CD4-positive, alpha-beta T cell treated with Interleukin-10 for 1 hour (primary cell): ENCODE measurements at places on chromosomes 4 and X.

DNA sequence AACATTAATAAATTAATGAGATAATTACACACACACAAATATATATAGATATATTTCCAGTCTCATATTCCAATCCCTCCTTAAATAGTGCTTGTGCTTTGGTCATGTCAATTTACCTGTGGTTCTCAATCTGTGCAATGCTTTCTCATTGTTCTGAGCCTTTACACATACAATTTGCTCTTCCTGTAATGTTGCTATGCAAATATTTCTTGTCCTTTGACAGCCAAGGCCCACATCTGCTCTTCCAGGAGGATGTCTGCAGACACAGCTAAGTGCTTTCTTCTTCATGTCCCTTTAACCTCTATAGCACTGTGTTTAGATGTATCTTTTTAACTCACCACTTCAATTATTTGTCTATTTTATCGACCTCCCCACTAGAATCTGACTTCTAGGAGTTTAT is 67.3 kb upstream of the RAPGEF2 start:
- DNase-seq, result no peak

- no peak for DNase-seq
These were observed 18.7 kb downstream of the MGST2 start for GRCh38 chr4:139684351-139684750.

DNA sequence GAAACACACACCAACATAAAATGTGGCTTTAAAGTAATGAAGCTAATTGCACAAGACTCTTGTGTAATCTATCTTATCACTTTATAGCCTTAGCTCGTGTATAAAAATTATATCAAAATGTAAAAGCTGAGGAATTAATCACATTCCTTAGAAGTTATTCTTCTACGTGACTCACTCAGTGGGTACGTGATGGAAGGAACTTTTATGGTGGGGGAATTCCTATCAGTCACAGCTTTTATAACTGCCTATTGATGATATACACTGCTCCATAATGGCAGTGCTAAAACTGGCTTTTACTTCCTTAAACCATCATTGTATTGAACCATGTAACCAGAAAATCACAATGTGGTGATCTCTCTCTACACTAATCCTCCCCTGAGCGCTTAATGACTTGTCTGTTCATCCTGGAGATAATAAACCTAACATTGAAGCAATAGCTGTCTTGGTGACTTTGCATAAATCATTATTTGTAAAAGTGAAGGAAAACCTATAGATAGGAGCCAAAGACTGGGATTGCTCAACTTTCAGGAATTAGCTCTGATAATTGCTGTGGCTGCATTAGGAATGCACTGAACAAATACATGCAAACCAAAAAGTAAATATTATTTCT is 276.7 kb downstream of the GBA3 start:
- no peak for DNase-seq

DNA sequence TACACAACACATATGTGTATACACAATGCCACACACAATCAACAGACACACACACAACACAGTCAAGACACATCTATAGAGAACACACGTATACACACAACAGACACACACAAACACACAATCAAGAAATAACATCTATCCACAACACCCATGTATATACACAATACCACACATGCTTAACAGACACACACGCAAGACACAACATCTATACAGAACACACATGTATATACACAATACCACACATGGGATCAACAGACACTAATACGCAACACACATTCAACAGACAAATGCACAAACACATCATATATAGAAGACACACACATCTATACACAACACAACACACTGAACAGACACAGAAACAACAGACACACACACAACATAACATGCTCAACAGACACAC is 234.8 kb downstream of the SHOX start:
- DNase-seq, result no peak

DNA sequence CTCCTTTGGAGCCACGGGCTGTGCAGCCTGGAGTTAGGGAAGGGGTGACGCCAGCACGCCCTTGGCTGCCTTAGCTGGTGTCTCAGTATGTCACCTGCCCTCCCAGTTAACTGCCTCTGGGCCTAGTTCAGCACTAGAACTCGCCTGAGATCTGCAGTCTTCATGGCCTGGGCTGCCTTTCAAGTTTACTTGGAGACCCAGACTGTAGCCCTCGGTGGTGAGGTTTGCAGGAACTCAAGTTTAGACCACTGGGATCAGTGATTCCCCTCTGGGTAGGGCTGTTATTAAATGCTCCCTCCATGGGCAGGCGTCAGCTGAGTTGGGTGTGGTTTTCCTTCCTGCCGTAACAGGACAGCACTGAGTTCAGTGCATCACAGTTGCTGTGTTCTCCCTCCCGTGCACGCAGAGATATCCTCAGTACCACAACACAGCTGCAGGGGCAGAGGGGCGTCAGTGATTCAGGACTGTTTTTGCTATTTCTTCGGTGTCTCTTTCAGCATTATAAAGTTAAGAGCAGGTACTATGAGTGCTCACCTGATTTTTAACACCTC is 30.5 kb downstream of the PLAC8 start:
- peak; percentile 74 for DNase-seq

GRCh38 chr4:1770791-1771231 is 22.3 kb upstream of the FGFR3 start:
- DNase-seq, result no peak

DNA sequence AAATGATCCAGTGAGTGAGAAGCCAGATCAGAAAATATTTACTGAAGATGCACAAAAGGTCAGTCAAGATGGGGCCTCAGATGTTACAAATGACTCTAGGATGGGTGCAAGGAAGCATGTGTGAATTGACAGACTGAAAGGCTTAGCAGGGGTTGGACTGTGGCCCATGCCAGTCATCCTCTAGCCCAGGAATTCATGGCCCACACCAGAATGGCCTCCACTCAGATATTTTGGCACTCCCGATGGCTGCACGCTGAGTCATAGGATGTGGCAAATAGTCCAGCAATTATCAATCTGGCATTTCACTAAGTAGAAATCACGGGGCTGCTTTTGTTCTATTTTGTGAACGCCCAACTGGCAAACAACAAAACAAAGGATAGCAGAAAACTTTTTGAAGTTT is 406.5 kb downstream of the IQCM start:
- no peak for DNase-seq

- no peak for DNase-seq
These were observed 152.7 kb downstream of the APBB2 start for GRCh38 chr4:41061482-41062185.

GRCh38 chr4:56424697-56425514 is 10.5 kb downstream of the PPAT start:
- peak; percentile 66 for DNase-seq

GRCh38 chr4:123345137-123345934 is 51.3 kb upstream of the SPRY1 start:
- no peak for DNase-seq

DNA sequence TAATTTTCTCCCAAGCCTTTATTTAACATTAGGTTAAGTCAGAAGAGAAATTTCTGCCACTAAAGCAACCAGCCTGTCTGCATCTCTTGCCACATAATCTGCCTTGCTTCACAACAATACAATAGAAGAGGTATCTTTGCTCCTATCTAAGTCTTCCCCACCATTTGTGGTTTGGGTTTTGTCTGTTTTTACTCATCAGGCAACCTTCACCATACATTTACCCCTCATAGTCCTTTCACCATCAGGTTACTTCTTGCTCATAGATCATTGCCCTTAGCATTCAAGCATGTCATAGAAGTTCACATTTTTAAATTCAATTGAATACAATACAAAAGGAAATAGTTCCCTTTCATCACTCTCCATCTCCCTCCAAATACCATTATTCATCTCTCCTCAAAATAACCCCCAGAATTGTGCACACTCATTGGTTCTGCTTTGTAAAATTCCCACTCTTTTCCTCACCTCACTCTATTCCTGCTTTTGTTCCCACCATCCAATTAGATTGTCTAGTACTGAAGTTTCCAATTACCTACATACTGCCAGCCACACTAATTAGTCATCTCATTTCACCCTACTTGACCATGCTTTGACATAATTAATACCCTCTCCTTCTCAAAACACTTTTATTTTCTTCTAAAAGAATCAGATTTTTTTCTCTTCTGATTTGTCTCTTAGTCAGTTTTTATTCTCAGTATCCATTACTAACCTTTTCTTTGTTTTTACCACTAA is 1957.0 kb upstream of the AGA start:
- no peak for DNase-seq

DNA sequence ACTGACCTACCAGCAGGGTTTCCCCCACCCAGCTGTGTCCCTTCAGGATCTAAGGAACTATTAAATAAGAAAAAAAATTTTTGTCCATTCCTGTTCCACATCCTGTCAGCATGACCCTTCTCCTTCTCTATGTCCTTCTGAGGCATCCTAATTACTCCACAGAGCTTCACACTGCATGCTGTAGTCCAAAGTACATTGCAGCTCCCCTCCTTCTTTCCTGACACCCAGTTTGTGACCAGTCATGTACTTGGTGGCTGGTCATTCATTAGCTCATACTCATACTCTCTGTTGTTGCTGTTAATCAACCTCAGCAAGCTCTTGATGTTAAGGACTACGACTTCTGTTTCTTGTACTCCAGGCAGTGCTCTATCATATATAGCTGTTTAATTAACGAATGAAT is 2.4 kb upstream of the EGF start:
- DNase-seq, result no peak

GRCh38 chr4:73683033-73683432 is 57.3 kb upstream of the CXCL8 start:
- no peak for DNase-seq

DNA sequence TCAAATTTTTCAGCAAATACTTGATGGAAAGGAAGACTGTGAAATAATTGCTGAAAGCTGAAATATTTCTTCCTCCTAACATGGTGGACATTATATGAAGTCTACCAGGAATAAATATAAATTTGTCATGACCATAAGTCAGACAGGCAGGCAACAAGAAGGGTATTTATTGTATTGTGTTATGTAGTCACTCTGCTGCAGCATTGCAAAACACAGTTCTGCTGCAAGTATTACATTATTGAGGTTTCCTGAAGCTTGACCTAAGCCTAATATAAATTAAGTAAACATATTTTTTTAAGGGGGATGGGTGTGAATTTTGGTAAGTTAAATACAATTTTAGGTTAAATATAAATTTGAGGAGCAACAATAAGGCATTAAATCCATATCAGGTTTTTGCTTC is 60.2 kb upstream of the MAOA start:
- no peak for DNase-seq

DNA sequence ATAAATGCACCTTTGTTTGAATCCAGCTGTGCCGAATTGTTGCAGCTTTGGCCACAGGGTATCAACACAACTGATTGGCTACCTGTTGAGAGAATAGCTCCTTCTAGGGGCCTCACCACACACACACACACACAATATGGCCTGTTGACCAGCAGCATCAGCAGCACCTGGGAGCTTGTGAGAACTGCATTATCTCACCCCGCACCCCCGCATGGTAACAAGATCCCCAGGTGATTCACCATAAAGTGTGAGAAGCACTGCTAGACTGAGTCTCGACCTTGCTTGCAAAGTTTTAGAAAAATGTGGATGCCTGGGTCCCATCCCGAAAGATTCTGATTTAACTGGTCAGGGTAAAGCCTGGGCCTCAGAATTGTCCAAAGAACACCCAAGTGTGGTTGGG is 176.9 kb upstream of the PRPS2 start:
- DNase-seq, result no peak

- peak; percentile 0 for DNase-seq
These were observed 52.6 kb upstream of the ARX start for GRCh38 chrX:25068340-25068739.

DNA sequence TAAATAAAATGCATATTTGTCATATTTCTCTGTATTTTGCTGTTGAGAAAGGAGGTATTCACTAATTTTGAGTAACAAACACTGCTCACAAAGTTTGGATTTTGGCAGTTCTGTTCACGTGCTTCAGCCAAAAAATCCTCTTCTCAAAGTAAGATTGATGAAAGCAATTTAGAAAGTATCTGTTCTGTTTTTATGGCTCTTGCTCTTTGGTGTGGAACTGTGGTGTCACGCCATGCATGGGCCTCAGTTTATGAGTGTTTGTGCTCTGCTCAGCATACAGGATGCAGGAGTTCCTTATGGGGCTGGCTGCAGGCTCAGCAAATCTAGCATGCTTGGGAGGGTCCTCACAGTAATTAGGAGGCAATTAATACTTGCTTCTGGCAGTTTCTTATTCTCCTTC is 3.3 kb downstream of the HTT start:
- DNase-seq, result no peak

- DNase-seq, result no peak
These were observed 4.1 kb upstream of the EPGN start for GRCh38 chr4:74304095-74304625.

DNA sequence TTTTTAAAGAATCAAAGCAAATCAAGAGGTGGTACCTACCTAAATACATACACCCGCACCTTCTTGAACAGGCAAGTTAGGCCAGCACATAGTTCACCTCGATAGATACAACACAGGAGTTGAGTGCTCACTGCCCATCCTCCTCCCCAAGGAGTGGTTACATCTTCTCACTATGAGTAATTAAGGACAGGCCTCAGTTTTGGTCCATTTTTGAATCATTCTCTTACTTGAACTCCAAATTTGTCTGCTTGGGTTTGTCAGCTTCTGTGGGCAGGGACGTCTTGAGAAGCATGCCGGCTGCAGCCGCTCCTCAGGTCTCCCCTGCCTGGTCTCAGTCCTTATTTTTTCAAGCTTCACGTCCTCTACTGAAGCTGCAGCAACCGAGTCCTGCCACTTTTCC is 190.6 kb upstream of the RBPJ start:
- no peak for DNase-seq

- no peak for DNase-seq
These were observed 66.8 kb downstream of the CORIN start for GRCh38 chr4:47771020-47771419.

- no peak for DNase-seq
These were observed 515.8 kb downstream of the RAB28 start for GRCh38 chr4:12968345-12968744.

- DNase-seq, result peak; percentile 52
These were observed 765 bp downstream of the ENOPH1 start for GRCh38 chr4:82430964-82431745.

- DNase-seq, result no peak
These were observed 23.8 kb upstream of the RAPGEF2 start for GRCh38 chr4:159079074-159079473.

- peak; percentile 72 for DNase-seq
These were observed at the start of gene MAMLD1 for GRCh38 chrX:150362599-150363481. Gene MAMLD1, plus strand, starts transcription at chrX:150363317. Its CDS starts 82,200 bp downstream, at chrX:150445517.

DNA sequence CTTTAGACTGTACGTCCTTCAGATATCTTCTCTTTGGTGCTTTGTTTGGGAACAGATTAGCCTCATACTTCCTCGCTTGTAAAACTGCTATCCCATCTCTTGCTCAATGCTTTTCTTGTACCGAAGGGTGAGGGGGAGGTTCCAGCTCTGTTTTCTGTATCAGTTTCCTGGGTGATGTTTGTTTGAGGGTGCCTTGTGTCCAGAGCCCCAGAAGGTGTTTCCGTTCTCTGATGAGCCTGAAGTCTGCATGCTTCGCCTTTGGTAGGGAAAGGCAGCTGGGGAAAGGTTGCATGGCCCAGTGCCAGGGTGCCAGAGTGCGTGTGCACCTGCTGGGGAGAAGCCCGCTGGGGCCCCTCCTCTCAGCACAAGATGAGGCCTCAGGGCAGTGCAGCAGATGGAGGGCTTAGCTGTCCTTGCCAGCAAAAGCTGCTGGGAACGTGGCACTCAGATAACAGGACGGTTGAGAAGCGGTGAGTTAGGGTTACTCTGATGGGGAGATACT is 73.7 kb downstream of the TBL1X start:
- no peak for DNase-seq
